NCI-H446 treated with DMSO at 0.1 percent for 48 hours (cell line): ENCODE measurements at places on chromosomes 4 and X.
A peak's percentile ranks its signal among the peaks of the same experiment; 100 is the strongest.

GRCh38 chr4:95232358-95233156 lies 316.2 kb downstream of the UNC5C start:
- no peak for DNase-seq

- DNase-seq = no peak
Observed at GRCh38 chrX:150014525-150014924, 76.2 kb upstream of the EOLA2 start.

DNA sequence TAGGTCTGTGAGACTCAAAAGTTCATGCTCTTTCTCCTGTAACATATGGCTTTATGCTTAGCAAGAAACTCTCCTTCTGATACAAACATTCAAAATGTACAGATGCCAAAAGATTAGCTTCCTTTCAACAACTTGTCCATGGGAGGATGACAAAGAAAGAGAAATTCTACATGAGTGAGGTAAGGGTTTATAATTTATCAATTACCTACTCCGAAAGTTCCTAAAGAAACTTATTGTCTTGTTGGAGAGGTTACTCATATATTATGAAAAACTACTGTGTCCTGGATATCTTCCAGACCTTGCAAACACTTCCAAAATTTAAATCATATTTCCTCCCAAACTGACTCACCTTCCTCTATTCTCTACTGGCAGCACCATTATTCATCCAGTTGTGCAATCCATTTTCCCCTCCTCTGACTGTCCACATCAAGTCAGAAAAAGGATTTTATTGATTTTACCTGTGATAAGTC lies 65.1 kb downstream of the ENPEP start:
- DNase-seq = no peak

DNA sequence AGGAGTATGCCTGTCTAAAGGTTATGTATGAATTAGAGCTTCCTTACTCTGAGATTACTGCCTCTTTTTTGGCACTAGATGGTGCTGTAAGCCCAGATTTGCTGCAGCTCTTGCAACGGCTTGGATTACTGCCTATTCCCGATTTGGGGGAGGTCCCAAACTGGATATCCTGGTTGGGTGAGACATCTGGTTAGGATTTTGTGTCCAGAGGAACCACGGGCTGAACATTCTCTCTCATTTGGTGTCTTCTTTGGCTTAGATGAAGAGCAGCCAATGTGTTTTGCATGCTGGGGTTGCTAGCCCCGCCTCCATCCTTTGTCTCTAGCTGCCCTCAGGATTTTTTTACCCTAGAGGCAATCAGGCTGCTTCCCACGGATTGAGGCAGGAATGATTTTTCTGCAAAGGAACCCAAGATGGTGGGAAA lies 31.9 kb downstream of the F8A1 start:
- peak; percentile 76 for DNase-seq

DNA sequence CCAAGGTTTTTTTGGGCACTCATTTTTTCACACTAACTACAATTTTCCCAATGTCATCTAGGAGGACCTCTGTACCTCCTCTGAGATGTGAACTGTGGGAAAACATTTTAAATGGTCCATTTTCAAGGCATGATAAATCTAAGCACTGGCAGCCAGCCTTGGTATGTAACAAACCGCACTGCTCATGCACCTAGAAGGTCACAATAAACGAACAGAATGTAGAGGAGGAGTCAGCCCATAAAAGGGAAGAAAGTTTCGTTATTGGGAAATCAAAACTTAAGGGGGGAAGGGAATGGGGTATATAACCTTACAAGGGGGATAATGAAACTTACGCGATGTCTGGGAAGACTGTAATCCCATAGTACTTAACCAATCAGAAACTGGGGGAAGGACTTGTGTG lies 16.4 kb downstream of the COX18 start:
- DNase-seq = no peak

- DNase-seq = peak; percentile 56
Observed at GRCh38 chrX:68440940-68441339, 7.6 kb upstream of the OPHN1 start.

GRCh38 chrX:24760363-24761000 lies 66.8 kb downstream of the POLA1 start:
- DNase-seq = no peak

- DNase-seq = no peak
Observed at GRCh38 chr4:154439224-154439623, 52.4 kb downstream of the DCHS2 start.

- no peak for DNase-seq
Observed at GRCh38 chrX:30610026-30610425, 32.5 kb upstream of the TASL start.

GRCh38 chr4:149296084-149296483 lies 519.6 kb downstream of the IQCM start:
- no peak for DNase-seq

DNA sequence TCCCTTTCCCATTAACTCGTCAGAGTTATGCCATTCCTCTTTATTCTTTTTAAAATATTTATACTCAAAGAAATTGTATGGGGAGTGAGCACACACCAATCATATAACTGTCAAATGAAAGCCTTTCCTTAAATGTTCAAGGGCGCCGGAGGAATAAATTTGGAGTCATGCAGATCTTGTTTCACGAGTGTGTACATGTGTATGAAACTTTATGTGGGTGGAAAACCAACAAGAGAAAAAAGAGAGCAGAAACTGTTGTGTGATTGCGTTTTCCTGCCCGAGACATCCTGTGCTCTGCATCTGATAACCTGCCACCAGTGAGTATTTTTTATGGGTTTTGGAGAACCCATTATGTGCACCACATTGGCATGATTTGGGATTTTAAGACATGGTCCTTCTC lies 88.3 kb downstream of the FHDC1 start:
- DNase-seq = no peak

DNA sequence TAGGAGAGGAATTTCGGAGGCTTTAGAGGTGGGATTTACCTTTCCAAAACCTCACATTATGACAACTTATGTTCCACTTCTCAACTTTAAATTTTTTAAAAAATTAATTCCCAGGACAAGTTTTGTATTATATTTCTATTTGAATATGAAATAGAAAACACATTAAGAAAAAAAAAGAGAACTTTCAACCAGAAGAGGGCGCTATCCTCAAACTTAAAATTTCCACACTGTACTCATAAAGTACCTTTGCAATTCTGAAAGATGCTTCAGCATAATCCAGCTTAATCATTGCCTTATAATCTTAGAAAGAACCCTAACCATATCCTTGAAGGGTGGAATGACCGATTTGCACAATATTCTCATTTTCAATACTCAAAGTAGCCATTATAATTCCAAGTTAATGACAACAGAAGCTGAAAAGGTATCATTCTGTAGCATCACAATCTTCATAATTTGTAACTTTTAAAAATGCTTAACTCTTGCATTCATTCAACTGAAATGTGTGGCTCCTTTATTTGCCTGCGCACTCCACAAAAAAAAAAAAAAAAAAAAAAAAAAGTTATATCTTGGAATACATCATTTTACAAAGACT lies 158.0 kb downstream of the KCNIP4 start:
- no peak for DNase-seq

DNA sequence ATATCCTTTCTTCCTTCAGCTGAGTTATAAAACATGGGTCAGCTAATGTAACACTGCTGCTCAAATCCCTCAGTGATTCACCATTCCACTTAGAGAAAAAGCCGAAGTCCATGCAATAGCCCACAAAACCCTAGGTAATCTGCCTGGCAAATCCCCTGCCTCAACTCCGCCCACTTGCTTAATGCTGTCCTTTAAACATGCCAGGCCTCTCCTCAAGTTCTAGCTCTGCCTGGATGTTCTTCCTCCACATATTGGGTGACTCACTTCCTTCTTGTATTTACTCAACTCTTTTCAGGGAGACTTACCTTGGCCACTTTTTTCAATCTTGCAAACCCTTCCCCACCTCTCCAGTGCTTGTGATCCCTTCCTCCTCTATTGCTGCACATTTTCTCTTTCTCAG lies 89.8 kb downstream of the EMCN start:
- no peak for DNase-seq

GRCh38 chr4:152534541-152535359 lies 1.1 kb downstream of the FBXW7 start:
- no peak for DNase-seq

DNA sequence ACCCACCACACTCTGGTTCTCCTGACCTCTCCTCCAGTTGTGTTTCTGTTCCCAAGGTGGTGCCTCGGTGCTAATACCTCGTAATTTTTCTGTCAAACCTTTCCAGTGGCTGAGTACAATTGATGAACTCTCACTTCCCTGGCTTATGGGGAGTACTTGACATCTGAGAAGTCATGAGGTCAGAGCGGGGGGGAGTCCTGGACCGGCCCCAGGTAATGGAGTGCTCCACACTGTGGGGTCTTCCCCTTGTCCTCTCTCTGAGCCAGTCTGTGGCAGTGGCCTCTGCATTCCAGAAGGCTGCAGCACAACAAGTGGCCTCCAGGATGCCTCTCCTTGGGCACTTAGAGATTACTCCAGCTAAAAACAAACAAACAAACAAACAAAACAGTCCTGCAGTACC lies 122.5 kb upstream of the TRIM2 start:
- no peak for DNase-seq

DNA sequence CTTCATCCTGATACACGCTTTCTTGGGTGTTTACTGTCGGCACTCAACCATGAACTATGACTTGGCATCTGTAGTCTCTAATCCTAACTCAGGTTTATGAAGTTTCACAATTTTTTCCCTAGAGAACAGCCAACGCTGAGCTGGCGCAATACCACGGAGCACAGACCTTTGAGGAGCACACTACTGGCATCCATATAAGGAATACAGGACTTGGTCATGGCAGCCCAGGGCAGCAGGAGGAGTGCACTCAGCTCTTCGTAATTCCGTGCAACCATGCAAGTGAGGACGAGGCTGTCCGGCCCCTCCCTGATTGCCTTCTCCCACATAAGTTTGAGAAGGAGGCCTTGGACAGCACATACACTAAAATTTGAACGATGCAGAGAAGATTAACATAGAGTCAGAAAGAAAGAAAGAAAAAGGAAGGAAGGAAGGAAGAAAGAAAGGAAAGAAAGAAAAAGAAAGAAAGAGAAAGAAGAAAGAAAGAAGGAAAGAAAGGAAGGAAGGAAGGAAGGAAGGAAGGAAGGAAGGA lies 41.0 kb upstream of the PDLIM5 start:
- peak; percentile 76 for DNase-seq

GRCh38 chrX:29281078-29281742 lies 694.0 kb downstream of the IL1RAPL1 start:
- DNase-seq = no peak

- DNase-seq = no peak
Observed at GRCh38 chrX:24229976-24230375, 80.4 kb downstream of the ZFX start.

GRCh38 chrX:49082271-49082871 lies 2.7 kb upstream of the WDR45 start:
- DNase-seq = no peak

DNA sequence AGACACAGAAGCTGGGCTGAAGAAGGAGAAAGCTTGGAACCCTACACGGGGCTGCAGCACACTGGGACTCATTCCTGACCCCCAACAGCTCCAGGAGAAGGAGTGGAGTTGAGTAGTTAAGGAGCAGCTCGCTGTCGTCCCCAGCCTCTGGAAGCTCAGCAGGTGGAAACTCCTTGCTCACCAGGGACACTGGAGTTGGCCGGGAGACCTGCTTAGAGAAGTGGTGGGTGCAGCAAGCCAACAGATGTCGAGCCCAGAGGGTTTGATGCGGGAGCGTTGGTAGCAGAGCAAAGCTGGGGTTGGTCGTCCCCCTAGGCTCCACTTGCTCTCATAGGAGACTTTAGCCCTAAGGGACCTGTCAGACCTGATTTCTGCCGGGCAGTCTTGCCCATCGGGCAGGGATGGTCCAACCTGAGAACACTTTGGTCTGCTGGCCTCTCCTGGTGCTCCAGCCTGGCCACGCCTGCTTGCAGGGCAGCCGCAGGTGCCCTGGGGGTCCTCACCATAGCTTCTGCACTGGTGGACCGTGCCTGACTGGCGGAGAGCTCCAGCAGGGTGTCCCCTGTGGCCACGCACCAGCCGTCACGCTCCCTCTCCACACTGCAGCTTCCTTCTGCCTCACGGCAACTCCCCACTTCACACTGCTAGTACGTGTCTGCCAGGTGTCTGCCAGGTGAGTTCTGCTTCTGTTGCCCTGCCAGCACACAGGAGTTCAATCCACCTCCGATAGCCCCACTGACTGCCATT lies 353.7 kb downstream of the GASK1B start:
- no peak for DNase-seq

GRCh38 chrX:34578237-34578636 lies 78.8 kb downstream of the TMEM47 start:
- no peak for DNase-seq

GRCh38 chr4:173490256-173490655 lies 39.8 kb downstream of the HAND2 start:
- no peak for DNase-seq

DNA sequence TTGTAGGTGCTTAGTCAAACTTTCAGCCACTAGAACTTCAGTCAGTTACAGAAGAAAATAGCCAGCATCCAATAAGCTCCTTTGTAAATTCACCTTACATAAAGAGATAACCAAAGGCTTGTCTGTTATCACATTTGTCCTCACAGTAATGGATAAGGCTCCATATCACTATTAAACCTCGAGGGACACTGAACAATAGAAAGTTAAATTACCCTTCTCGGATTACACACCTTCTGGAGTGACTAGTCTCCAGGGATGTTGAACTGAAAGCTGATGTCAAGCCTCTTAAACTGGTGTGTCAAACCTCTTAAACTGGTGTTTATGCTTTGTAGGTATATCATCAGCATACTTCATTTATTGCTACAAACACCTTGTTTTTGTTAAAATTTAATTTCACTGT lies 639.0 kb downstream of the CENPC start:
- no peak for DNase-seq

DNA sequence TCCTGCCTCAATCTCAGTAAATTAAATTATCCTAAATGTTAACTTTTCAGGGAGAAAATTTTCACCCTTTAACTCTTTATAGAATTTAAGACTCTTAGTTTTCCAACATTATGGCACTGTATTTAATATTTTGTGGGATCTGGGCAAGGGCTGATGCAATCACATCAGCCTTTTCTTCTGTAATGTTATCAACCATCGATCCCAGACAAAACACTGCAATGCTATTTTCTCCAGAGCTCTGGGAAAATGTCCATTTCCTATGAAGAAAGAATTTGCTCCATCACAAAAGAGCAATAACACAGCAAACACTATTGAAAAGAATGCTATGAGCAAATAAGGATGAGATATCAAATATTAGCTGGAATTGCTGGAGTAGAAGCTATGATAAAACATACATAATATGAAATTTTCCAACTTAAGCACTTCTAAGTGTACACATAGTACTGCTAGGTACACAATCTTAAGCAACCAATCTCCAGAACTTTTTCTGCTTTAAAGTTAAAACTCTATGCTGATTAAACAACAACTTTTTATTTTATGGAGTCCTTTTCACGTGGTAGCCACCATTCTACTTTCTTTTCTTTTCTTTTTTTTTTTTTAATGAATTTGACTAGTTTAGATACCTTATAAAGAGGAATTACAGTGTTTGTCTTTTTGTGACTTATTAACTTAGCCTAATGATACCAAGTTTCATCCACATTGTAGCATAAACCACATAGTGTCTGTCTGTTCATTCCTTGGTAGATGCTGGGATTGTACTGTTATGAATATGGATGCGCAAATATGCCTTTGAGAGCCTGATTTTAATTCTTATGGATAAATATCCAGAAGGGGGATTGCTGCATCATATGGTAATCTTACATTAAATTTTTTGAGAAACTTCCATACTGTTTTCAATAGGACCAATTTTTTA lies 43.6 kb downstream of the UGT2A3 start:
- no peak for DNase-seq
